Stimulated activated CD8-positive, alpha-beta memory T cell treated with anti-CD3 and anti-CD28 coated beads, Interleukin-15, amount 100 ng/mL, for 24 hours (primary cell): ENCODE measurements at places on chromosomes 2 and 18.

- no peak for DNase-seq
These were observed 245.8 kb downstream of the KCNS3 start for GRCh38 chr2:18124116-18124835.

DNA sequence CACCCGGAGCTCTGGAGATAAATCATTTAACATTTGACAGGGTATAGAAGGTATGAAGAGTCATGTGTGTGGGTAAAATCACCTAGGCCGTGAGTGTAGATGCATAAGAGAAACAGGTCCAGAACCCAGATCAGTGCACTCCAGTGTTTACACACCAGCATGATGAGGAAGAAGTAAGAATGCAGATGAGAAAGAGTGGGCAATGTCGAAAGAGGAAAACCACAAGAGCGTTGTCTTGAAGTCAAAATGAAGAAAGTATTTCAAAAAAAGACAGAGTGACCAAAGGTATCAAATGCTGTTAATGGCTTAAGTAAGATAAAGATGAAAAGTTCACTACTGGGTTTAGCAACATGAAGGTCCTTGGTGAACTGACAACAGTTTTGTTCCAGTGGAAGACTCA is 32.0 kb upstream of the PLB1 start:
- DNase-seq, result no peak

DNA sequence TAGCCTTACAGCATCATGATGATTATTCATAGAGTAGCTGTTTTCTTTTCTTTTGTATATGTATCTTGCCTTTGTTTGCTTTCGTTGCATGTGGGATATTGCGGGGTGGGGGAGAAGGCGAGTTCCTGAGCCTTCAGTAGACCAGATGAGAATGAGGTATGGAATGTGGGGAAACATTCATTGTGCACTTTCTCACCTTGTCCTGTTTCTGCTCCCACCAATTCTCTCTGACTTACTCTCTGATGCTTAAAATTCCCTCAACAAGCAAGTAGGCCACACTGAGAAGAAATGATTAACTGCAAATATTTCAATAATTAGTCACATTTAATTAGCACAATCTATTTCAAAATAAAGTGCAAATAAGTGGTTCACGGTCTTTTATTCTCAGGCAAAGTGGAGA is 31.0 kb downstream of the GKN2 start:
- DNase-seq, result no peak

GRCh38 chr2:179460181-179460929 is 195.7 kb upstream of the SESTD1 start:
- no peak for DNase-seq

DNA sequence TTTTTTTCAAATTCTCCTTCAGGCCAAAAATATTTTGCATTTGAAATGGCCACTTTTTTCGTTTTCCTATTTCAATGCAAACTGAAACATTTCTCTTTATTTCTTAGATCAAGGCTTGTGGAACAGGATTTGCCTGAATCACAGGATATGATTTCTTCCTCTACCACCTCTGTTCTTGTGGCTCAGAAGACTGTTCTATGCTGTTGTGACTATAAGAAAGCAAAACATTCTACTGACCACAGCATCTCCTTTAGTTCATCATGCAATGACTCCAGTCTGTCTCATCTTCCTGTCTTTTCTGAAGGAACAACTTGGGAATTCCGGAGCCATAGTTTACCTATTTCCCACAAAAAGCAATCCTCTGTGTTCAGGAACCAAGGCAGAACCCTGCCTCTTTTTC is 16.2 kb upstream of the ZNF512 start:
- no peak for DNase-seq

DNA sequence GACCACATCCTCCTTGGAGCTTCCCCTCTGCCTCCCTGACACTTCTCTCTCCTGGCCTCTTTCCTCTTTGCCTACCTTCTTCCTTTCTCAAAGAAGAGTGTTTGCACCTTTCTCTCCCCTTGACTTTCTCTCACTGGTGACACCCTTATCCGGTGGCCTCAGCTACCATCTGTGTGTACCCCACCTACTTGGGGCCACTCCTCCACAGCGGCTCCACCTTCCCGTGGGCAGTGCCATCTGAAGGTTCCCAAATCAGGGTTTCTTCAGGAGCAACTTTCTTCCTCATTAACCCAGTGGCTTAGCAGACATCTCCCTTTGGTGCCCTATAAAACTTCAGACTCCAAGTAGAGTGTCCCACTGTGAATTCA is 5.3 kb upstream of the NCL start:
- no peak for DNase-seq

DNA sequence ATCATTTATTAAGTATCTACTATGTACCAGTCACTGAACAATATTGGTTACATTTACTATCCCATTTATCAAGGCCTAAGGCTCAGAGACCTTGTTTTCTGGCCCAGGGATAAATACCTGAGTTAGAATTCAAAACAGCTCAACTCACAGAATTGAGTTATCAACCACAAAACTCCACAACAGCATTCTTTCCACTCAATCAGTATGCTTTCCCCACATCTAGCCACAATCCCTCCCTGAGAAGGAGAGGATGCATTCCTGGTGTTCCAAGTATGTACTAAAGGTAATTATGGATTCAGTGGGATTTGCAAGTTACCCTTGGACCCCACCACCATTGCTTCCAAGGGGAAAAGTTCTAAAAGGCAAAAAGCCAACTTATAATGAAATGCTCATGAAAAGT is 104.2 kb upstream of the PID1 start:
- DNase-seq, result no peak

DNA sequence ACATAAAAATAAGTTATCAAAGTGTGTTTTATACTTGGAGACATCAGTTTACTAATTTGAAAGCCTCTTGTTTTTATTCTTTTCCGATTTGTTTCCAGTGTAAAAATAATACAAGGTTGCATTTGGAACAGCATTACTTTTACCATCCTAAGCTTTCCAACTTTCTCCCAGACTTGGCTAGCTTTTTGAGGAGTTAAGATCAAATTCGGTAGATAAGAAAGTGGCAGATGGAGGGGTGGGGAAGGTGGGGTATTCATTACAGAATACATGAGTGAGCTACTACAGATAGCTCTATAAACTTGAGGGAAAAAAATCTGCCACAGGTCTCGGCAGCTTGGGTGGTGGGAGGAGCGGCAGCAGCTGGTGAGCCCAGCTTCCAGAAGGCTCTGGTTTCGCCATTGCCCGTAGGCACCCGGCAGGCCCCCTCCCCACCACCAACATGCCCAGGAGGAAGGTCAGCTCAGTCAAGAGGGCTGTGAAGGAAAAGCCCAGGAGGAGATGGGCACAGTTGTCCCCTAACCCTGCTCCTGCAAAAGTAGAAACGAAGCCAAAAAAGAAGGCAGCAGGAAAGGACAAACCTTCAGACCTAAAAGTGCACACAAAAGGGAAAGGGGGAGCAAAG is 18.6 kb upstream of the RMC1 start:
- DNase-seq, result no peak

DNA sequence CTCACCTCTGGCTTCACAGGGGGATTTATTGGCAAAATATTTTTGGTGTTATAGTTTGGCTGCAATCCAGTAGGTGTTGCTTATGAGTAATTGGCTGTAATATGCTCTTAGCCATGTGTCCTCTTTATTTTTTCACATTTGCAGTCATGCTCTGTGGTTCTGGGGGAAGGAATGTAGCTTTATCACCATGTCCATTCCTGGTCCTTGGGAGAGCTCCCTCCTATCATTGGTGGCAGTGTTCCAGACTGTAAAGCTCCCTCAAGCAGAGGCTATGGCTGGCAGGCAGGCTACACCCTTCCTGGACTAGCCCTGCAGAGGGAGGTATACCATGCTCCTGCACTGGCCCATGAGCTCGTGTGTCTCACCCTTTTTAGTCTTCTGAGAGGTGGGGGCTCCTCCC is 120.0 kb upstream of the FSIP2 start:
- DNase-seq, result no peak

GRCh38 chr2:115650827-115651226 is 1208.4 kb downstream of the DPP10 start:
- no peak for DNase-seq

- DNase-seq, result no peak
These were observed 94.6 kb downstream of the CD8B2 start for GRCh38 chr2:106581755-106582147.
